ENCODE measurements at places on chromosomes 7 and 10. TPM values are rescaled to one million over a fixed set of nuclear protein-coding genes. Genes with fewer than 3 reads are reported as not detected.

- no peak overlapping the region for H3K4me3 ChIP-seq
- H3K36me3 ChIP-seq = no peaks in the 10 kb centered on the region
Measured at GRCh38 chr10:32112055-32112454, 55.8 kb upstream of the KIF5B start.

DNA sequence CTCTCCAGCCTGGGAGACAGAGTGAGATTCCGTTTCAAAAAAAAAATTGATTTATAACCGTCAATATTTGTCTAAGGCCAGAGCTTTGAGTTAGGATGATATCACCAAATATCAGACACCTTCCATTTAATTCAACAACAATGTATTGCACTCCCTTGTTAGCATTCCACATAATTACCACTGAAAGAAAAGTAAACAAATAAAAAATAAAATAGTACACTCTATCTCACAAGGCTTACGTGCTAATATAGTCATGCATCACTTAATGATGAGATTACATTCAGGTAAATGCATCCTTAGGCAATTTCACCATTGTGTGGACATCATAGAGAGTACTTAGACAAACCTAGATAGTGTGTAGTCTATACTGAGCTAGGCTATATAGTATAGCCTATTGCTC, 127.6 kb upstream of the RHOBTB1 start:
- no peaks in the 10 kb centered on the region for H3K36me3 ChIP-seq
- no peaks in the 10 kb centered on the region for H3K4me1 ChIP-seq
- no peak for DNase-seq
- no peaks in the 10 kb centered on the region for H3K27me3 ChIP-seq
- no peak overlapping the region for H3K27ac ChIP-seq

AKR1C8 gene
- 2.7 TPM for total RNA-seq

DNA sequence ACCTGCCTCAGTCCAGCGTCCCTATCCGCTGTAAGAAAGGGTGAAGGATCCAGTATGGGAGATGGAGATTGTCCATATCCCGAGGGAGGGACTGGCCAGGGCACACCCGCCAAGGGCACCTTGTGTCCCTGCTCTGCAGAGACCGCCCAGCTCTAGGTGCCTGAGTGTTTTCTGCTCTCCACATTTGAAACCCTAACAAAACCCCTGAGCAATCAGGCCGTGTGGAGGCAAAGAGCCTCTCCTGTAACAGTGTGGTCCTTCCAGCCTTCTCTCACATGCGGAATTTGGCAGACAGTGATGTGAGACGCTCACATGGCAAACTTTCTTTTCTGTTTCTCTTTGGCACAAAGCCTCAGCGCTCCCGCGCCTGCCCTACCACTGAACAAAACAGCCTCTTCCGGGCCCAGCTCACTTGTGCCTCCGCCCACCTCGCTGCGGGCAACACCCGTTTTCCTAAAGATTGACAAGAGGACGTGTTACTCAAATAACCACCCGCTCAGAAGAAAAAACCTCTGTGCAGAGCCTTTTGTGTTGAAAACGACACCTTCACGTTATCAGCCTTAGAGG, 514.8 kb downstream of the DNAJB6 start:
- H3K4me3 ChIP-seq = no peak overlapping the region
- H3K4me1 ChIP-seq = no peaks in the 10 kb centered on the region
- H3K36me3 ChIP-seq = no peaks in the 10 kb centered on the region
- DNase-seq = no peak
- H3K27ac ChIP-seq = no peak overlapping the region
- H3K27me3 ChIP-seq = peaks cover 99% of the 10 kb centered on the region

GRCh38 chr7:130430841-130431666, 9.8 kb downstream of the CEP41 start:
- no peaks in the 10 kb centered on the region for H3K27me3 ChIP-seq
- DNase-seq = no peak
- peaks cover 14% of the 10 kb centered on the region for H3K36me3 ChIP-seq
- H3K27ac ChIP-seq = no peak overlapping the region
- peaks cover 13% of the 10 kb centered on the region for H3K4me1 ChIP-seq
- no peak overlapping the region for H3K4me3 ChIP-seq

GRCh38 chr7:37826825-37827224, 21.6 kb upstream of the NME8 start:
- no peak for DNase-seq
- no peaks in the 10 kb centered on the region for H3K36me3 ChIP-seq
- no peaks in the 10 kb centered on the region for H3K27me3 ChIP-seq
- no peaks in the 10 kb centered on the region for H3K4me1 ChIP-seq
- H3K4me3 ChIP-seq = no peak overlapping the region

DNA sequence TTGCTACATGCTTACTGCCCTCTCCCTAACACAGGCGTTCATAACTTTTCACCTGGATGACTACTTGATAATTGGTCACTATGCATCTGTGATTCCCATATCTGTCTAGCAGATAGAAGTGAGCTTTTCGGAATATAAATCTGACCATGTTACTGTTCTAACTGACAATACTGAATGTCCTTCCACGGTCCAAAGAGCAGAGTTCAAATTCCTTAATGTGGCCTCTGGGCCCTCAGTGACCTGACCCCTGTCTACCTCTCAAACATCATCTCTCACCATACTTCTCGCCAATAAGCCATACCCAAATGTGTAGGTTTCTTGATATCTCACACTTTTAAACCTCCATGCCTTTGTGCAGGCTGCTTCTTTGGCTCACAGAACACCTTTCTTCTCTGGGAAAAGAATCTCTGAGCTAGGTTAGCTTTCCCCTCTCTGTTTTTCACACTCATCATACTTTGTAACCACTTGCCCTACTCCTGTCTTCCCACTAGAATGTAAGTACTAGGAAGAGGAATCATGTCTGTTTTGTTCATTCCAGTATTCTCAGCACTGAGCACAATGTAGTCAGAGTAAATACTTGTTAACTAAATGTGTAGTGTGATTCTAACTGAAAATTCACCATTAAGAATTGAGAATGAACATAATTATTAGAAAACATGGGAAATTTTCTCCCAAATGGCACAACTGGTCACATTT, 39.2 kb upstream of the LRRC17 start:
- peaks cover 43% of the 10 kb centered on the region for H3K4me1 ChIP-seq
- peak overlapping the region; percentile 90 for H3K27ac ChIP-seq
- H3K36me3 ChIP-seq = no peaks in the 10 kb centered on the region
- H3K27me3 ChIP-seq = no peaks in the 10 kb centered on the region
- no peak overlapping the region for H3K4me3 ChIP-seq

DNA sequence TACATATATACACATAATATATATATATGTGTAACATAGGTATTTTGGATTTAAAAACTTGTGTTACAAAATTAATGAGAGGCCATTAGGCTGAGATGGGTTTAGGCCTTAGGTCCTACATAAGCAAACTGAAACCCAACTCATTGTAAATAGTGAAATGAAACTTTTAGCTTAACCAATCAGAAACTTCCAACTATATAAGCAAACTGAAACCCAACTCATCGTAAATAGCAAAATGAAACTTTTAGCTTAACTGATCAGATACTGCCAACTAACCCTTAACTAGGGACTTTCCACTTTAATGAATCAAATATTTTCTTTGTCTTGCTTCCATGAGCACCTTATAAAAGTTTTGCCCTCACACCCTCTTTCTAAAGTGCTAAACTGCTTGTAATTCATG, 17.3 kb upstream of the SAMD9L start:
- H3K27ac ChIP-seq = no peak overlapping the region
- no peak overlapping the region for H3K4me3 ChIP-seq
- no peak for DNase-seq
- peaks cover 14% of the 10 kb centered on the region for H3K4me1 ChIP-seq
- H3K36me3 ChIP-seq = no peaks in the 10 kb centered on the region

AMPH gene
- total RNA-seq = not detected

- no peaks in the 10 kb centered on the region for H3K4me1 ChIP-seq
- no peak overlapping the region for H3K27ac ChIP-seq
- no peak overlapping the region for H3K4me3 ChIP-seq
- H3K36me3 ChIP-seq = no peaks in the 10 kb centered on the region
- DNase-seq = no peak
- no peaks in the 10 kb centered on the region for H3K27me3 ChIP-seq
Measured at GRCh38 chr10:871951-872403, 59.5 kb downstream of the LARP4B start.

CLDN3 gene
- total RNA-seq = 31.3 TPM

GRCh38 chr7:20417260-20417659, 86.6 kb downstream of the ITGB8 start:
- DNase-seq = no peak
- H3K27me3 ChIP-seq = no peaks in the 10 kb centered on the region
- no peak overlapping the region for H3K27ac ChIP-seq
- no peaks in the 10 kb centered on the region for H3K36me3 ChIP-seq

DNA sequence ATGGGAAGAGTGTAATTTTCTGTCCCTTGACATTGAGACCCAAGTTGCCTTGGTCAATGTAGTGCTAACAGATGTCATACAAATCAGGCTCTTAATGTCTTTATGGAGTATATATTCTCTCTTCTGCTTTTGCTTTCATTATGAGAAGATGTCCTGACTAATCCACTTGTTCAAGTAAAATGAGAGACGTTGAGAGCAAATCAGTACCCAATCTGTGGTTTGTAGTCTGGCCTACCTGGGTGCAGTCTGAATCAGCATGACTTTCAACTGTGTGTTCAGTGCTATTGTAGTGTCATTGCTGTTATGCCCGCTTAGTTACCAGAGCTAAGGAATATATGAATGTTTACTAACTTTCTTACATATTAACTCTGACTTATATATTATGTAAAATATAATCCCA, 612.4 kb downstream of the ANKRD7 start:
- H3K36me3 ChIP-seq = no peaks in the 10 kb centered on the region
- H3K27me3 ChIP-seq = no peaks in the 10 kb centered on the region
- DNase-seq = no peak
- H3K4me1 ChIP-seq = no peaks in the 10 kb centered on the region
- no peak overlapping the region for H3K4me3 ChIP-seq
- no peak overlapping the region for H3K27ac ChIP-seq

GRCh38 chr7:145831616-145832206, 284.9 kb upstream of the CNTNAP2 start:
- H3K27ac ChIP-seq = no peak overlapping the region
- no peak overlapping the region for H3K4me3 ChIP-seq
- no peak for DNase-seq
- no peaks in the 10 kb centered on the region for H3K4me1 ChIP-seq
- no peaks in the 10 kb centered on the region for H3K27me3 ChIP-seq
- H3K36me3 ChIP-seq = no peaks in the 10 kb centered on the region

GRCh38 chr10:6187278-6187677, 15.5 kb upstream of the PFKFB3 start:
- no peaks in the 10 kb centered on the region for H3K4me1 ChIP-seq
- no peak overlapping the region for H3K4me3 ChIP-seq
- H3K27me3 ChIP-seq = no peaks in the 10 kb centered on the region
- no peak for DNase-seq
- no peaks in the 10 kb centered on the region for H3K36me3 ChIP-seq

- H3K4me1 ChIP-seq = no peaks in the 10 kb centered on the region
- no peak overlapping the region for H3K27ac ChIP-seq
- H3K36me3 ChIP-seq = no peaks in the 10 kb centered on the region
Measured at GRCh38 chr7:50332241-50333165, 28.0 kb downstream of the IKZF1 start.

DNA sequence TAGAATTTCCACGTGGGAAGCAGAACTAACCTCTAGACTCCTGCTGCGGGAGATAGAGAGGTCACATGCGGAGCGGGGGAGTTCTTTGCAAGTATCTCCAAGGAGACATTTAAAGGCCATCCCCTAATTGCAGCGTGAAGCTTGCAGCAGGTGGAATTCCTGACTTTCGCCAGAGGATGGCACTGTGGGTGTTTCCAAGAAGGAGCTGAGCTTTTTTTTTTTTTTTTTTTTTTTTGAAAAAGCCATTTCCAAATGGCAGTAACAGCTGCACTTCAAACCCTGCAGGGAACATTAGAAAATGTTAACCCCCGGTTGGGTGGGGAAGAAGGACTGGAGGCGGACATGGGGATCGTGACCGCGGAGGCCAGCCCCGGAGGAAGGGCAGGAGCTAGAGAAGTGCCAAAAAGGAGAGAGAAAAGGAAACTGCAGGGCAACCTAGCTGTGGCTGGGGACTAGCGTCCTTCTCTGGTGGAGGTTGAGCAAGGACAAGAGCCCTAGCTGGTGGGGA, 487.7 kb downstream of the TYW1 start:
- peak; percentile 43 for DNase-seq
- H3K36me3 ChIP-seq = no peaks in the 10 kb centered on the region
- peaks cover 38% of the 10 kb centered on the region for H3K27me3 ChIP-seq
- H3K4me1 ChIP-seq = no peaks in the 10 kb centered on the region

GRCh38 chr7:38600741-38601140, 30.4 kb downstream of the AMPH start:
- H3K27me3 ChIP-seq = peaks cover 31% of the 10 kb centered on the region
- no peaks in the 10 kb centered on the region for H3K4me1 ChIP-seq
- DNase-seq = peak; percentile 21
- H3K4me3 ChIP-seq = no peak overlapping the region

Data from PC-9 (cell line).